ENCODE measurements at places on chromosomes 7 and 10.

DNA sequence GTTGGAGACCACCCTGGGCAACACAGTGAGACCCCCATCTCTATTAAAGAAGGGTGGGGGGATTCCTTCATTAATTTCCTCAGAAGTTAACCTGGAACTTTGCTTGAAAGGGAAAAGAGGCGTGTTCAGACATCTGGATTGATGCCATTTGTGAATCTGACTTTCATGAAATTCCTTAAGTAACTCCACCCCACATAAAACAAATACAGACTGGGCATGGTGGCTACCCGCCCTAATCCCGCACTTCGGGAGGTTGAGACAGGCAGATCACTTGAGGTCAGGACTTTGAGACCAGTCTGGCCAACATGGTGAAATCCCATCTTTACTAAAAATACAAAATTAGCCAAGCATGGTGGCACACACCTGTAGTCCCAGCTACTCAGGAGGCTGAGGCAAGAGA, 75.0 kb downstream of the EEPD1 start:
- no peak for DNase-seq

GRCh38 chr7:134500406-134500805, 27.0 kb upstream of the AKR1B10 start:
- DNase-seq: no peak

DNA sequence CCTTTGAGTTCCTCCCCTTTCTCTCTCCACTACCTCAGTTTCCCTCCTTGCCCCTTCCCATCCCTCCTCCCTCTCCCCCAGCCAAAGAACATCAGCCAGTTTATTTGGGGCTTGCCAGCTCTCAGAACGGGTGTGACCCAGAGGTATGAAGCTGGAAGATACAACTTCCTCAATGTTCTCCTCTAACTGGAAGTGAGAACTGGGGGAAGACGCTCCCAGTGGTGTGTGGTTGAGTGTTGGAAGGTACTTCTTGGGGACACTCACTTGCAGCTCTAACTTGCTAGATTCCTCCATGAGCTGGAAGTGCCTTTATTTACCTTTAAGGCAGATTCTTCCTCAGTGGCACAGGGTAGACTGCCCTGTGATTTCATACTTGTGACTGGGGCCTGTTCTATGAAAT, 110.5 kb upstream of the HABP2 start:
- DNase-seq: no peak

DNA sequence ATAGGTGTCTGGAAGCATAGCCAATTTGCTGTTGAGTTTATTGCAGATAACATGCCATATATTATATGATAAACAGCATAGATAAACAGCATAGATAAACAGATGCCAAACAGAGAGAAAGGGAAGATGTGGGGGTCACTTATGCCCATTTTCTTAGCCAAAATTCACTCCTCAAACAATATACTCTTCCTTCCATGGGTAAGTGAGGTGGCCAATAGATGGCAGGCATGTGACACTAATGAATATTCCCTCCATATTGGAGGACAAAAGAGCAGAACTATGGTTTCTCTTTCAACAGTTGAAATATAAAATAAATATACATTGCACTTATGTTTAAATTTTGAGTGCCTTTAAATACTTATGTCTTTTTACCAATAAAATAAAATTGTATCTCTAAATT, 1212.8 kb downstream of the REEP3 start:
- DNase-seq: no peak

DNA sequence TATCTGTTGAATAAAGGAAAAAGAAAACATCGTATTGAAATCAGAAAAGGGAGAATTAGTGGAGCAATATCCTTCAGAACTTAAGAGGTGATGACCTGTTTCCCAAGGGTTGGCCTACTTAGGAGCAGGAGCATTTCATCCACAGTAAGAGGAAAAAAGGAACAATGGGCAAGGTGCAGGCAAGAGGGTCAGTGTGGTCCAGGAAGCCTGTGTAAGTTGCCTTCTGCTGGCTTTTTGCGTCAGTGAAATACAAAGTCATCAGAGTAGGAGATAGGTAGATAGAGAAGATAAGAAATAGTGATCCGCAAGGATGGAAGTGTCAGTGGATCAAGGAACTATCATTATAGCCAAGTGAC, 5.4 kb upstream of the ANKRD7 start:
- no peak for DNase-seq

DNA sequence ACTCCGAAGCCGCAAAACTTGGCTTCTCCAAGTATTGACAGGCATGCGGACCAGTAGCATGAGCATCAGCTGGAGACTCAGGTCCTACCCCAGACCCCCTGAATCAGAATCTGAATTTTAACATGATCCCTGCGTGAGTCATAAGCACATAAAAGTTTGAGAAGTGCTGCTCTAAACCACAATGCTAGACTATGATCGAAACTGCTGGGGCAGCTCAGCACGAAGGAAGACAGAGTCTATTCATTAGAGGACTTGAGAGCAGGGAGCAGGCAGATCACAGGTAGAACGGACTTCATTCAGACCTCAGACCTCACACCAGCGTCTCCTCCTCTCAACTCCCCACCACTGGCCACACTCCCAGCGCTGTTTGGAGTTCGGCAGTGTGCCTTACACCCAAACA, 16.9 kb downstream of the CAMK2G start:
- DNase-seq: no peak

GRCh38 chr10:79274279-79275104, 72.8 kb upstream of the PPIF start:
- no peak for DNase-seq

- no peak for DNase-seq
These were observed 64.4 kb downstream of the HBP1 start for GRCh38 chr7:107233174-107233573.

GRCh38 chr7:43952028-43952427, 25.8 kb downstream of the UBE2D4 start:
- DNase-seq: no peak

GRCh38 chr10:8539056-8539455, 484.6 kb downstream of the GATA3 start:
- no peak for DNase-seq

DNA sequence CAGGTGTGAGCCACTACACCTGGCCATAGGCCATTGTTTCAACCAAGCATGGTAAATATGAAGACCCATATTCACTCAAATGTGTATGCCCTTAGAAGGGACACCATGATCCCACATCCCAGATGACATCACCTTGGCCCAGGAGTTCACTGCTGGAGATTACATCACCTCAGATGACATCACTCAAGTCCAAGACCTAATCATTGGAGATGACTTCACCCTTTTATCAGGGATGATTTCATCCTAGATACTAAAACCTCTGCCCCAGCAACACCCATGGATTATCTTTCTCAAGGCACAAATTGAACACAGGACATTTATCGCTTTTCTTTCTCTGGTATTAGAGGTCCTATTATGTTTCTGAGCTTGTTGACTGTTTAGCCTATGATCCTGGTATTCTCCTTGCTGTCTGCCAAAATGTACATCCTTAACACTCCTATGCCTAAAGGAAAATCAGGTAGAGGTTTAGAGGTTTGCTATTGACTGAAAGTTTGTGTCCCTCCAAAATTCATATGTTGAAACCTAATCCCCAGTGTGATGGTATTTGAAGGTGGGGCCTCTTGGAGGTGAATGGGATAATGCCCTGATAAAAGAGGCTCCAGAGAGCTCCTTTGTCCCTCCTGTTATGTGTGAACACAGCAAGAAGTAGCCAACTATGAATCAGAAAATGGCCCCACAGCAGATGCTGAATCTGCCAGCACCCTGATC, 9.8 kb upstream of the CYP2C18 start:
- no peak for DNase-seq

DNA sequence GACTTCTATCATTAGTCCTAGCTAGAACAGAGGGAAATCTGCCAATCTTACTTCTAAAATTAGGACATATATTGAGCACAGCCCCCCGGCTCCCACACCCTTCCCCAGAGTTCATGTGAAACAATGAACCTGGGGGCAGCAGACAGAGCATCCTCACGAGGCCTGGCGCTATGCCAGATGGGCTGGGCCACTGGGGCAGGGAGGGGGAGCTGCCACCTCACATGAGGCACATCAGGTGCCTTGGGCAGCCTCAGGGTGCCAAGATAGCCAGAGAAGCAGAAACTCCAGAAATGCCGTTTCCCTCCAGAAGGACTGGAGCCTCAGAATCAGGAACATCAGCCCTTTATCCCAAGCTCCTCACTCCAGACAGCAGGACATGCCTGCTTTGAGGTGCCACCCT, 92.8 kb upstream of the LANCL2 start:
- DNase-seq: no peak

- no peak for DNase-seq
These were observed 27.8 kb downstream of the ENTPD1 start for GRCh38 chr10:95783741-95784140.

DNA sequence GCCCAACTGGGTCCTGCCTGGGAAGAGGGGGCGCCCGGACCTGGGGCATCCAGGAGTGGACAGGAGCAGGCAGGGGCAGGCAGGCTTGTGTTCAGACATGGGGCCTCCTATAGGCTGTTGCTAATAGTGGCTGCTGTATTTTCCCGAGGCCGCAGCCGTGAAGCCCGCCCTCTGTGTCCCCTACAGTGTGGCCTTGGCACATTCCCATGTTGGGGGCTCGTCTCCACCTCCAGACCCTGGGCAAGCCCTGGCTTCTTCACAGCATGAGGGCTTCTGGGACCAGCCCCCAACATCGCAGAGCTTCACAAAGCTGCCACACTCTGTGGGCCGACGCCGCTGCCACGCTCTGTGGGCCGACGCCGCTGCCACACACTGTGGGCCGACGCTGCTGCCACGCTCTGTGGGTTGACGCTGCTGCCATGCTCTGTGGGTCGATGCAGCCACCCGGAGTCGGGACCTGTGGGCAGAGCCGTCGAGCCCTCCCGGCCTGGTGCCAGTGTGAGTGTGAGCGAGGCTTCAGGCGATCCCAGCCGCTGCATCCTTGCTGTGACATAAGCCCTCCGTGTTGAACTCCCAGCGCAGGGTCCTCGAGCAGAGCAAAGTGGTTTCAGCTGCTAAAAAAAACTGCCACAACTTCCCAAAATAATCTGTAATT, 109.0 kb downstream of the INPP5A start:
- DNase-seq: no peak

- no peak for DNase-seq
These were observed 65.7 kb downstream of the RAB11FIP2 start for GRCh38 chr10:117980755-117981702.

DNA sequence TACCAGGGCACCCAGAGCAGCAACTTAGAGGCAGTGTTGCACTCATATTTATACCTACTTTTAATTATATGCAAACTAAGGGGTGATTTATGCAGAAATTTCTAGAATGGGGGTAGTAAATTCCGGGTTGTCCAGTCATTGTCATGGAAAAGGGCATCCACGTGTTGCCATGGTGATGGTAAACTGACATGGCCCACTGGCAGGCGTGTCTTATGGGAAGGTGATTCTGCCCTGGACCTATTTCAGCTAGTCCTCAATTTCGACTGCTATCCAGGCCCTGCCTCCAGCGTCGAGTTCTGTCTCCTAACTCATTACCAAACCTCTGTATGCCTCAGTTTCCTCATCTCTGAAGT, 12.8 kb downstream of the SNX8 start:
- DNase-seq: no peak

DNA sequence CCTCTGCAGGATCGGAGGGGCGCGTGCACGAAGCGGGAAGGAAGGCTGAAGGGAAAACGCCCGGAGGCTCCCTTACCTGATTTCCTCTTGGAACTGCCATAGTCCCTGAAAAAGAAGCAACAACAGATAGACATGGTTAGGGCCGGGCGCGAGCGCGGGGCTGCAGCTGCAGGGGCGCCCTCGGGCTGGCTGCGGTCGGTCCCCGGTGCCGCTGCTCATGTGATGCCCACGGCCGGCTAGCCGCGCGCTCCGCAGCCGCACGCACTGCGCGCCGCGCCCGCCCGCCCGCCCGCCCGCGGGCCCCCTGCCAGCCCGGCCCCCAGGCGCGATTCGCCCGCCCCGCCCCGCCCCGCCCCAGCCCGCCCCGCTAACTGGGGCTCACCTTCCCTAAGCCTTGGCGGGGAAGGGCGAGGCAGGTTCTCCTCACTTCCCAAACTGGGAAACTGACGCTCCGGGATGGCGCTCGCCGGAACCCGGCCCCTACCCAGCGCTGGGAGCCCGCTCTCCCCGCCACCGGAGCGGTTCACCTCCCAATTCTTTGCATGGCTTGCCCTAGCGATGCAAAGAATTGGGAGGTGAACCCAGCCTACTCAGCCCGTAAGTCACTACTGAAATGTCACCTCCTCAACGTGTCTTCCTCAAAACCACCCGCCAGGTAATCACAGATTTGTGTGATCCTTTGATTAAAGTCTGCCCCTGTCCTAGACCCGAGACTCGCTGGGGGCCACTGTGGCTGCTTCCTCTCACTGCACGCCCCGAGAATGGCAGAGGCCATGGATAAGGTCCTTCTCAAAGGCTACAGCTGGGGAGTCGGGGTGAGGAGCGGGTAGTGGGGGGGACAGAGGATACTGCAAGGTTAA, 162.2 kb downstream of the SH3PXD2A start:
- DNase-seq: no peak

GRCh38 chr7:104951546-104951945, 62.5 kb upstream of the KMT2E start:
- no peak for DNase-seq

- DNase-seq: no peak
These were observed 69.3 kb upstream of the EEPD1 start for GRCh38 chr7:36083626-36084380.

- no peak for DNase-seq
These were observed 47.6 kb upstream of the PPIF start for GRCh38 chr10:79299397-79300241.

DNA sequence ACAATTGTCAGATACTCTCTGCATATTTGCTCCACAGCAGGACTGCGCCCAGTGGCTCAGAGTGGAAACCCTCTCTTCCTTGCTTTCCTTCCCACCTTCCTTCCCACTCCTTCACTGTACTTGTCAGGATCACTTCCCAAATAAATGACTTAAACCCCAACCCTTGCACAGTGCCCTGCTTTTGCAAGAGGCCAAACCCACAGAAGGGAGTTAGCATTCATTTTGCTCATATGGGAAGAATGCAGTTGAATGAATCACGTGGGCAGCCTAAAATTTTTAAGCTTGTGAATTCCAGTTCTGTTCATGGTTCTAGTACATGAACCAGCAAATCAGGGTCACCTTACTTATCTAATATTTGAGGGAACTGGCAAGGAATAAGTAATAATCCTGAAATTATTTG, 47.7 kb upstream of the SFMBT2 start:
- DNase-seq: no peak
